GM20000 (cell line): ENCODE measurements at places on chromosomes 6 and 20.

- DNase-seq = no peak
These were observed 580.1 kb downstream of the TFAP2B start for GRCh38 chr6:51398793-51399192.

DNA sequence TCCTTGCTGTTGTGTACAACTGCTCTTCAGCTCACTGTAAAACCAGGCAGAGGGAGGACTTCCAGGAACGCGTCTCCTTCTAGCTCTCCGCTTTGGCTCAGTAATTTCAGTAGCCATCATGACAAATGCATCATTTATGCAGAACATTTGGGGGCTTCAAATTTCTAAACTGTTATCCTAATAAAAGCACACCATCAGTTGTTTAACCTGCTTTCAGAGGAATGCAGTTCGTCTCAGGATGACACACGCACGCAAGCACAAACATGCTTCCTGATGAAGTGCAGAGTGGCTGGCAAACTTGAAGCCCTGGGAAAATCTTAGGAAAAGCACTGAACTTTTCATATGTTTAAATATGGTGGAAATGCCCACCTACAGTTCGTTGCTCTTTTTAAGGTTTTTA is 24.4 kb downstream of the SLC22A23 start:
- no peak for DNase-seq

DNA sequence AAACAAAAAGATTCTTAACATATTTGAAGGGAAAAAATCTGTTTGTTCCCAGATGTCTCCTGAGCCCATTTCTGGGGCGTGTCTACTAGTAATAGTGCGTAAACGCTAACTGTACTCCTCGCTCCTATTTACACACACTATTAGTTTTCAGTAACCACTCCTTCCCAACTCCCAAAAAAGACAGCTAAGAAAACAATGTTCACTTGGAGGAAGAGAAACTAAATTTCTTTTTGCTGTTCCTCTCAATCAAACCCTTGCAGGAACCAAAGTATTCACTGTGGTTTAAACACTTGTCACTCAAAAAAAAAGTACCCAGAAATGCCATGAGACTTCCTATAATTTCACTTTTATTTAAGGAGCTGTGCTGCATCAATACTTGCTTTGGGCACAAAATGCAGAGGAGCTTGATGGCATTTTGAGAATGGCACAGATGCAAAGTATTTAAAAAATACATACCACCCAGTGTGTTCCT is 118.2 kb downstream of the BACH2 start:
- DNase-seq = no peak

- DNase-seq = no peak
These were observed 85.4 kb downstream of the CBLN4 start for GRCh38 chr20:55919956-55920355.

GRCh38 chr6:122657601-122658000 is 47.4 kb downstream of the PKIB start:
- DNase-seq = no peak

DNA sequence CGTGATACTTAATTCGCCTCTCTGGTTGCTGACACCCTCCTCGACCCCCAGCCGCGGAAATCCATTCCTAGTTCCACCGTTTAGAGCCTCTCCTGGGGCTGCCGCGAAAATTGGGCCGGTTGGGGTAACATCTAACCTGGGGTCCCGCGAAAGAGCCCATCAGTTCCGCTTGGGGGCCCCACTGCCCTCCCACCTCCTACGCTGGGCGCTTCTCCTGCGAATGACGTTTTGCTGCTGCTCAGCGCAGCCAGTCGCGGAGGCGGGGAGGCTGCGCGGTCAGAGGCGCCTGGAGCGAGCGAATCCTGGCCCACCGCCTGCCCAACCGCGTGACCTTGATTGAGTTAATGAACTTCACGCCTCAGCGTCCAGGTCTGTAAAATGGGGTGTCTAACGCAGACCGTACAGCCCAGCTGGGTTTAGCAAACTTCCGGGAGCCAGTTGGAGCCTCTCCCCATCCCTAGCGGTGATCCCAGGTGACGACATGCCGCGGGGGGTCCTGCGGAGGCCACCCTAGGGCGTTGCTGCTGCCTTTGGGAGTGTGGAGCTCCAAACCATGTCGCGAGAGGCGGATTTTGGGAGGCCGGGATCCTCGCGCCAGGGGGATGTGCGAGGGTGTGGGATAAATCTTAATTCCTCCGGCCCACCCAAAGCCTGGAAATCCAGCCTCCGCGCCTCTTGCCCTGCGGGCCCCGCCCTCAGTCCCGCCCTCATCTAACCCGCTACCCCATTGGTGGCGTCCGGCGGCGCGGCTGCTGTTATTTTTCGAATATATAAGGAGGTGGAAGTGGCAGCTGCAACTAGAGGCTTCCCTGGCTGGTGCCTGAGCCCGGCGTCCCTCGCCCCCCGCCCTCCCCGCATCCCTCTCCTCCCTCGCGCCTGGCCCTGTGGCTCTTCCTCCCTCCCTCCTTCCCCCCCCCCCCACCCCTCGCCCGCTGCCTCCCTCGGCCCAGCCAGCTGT is at the start of gene CDC25B:
TSS of gene CDC25B (plus strand) at position 800 of the 958 bp plus-strand sequence. CDS start 222 bp downstream, outside the sequence.
- DNase-seq = peak; percentile 93

DNA sequence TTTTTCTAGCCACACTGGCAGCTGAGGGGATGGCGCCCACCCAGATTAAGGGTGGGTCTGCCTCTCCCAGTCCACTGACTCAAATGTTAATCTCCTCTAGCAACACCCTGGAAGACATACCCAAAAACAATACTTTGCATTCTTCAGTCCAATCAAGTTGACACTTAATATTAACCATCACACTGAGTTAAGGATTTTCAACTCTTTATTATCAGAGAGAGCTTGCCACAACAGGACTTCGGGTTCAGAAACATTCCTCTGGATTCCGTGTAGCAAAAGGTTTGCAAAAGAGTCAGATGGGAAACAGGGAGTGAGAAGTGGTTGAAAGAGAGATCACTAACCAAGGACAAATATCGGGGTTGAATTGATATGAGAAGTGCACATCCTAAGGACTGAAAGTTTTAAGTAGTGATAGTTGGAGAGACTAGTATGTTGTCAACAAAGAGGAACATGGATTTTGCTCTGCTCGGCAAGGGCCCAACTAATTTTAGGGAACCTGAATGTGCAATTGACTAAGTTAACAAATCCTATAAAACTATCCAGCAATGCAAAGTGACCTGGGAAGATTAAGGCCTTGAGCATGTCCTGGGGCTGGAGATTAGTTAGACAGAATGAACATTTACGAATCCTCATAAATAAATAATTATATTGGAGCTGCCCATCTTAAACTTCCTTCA is 137.0 kb upstream of the TENT5A start:
- no peak for DNase-seq

- DNase-seq = peak; percentile 97
These were observed at the start of gene MAP1LC3A for GRCh38 chr20:34558320-34559218. TSS of gene MAP1LC3A (plus strand) at chr20:34558718. CDS start at chr20:34558869, 151 bp downstream.

- DNase-seq = no peak
These were observed 26.0 kb upstream of the KIF16B start for GRCh38 chr20:16599257-16599656.

- DNase-seq = no peak
These were observed at the start of gene EMILIN3 for GRCh38 chr20:41366546-41367392. TSS of gene EMILIN3 (minus strand) at chr20:41366818. CDS start at chr20:41366634, 184 bp downstream.

DNA sequence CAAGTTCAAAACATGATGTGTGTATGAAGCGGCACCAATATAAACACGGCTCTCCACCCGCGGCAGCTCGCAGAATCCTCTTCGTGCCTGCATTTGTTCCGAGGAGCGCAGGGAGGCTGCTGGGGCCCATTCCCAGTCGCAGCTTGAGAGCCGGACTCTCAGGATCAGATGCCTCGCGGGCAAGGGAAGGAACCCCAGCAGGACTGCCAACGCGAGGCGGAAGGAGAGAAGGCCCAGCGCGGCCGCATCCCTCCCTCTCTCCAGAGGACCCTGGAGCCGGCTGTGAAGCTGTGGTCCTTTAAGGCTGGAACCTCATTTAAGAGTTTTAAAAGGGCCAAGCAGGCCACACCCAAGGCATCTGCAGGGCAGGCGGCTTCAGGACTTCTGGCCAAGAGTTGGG is 44.2 kb upstream of the ZBP1 start:
- DNase-seq = no peak

DNA sequence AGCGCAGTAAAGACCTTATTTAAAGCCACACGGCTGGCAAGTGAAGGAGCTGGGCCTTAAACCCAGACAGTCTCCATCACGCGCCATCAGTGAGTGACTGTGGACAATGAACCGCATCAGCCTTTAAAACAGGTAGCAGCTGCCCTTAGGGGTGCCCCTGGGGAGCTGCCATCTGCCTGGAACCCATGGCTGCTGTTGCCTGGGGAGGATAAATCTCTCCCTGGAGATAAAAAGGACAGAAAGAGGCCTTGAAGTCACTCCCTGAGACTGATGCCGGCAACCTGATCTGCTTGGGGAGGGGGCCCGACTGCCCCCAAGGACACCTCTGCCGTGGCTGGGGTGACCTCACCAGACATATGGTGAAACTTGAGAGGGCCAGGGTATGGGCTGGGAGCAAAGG is 73.5 kb downstream of the PREX1 start:
- DNase-seq = no peak
